ENCODE measurements at places on chromosomes 11 and 22. TPM values are rescaled to one million over a fixed set of nuclear protein-coding genes. Genes with fewer than 3 reads are reported as not detected.

The TYR gene
- not detected for total RNA-seq

The NLRP14 gene
- not detected for total RNA-seq

The PIH1D2 gene
- 0.73 TPM for total RNA-seq

The APOL4 gene
- total RNA-seq: not detected

The ELFN2 gene
- total RNA-seq: 0.63 TPM

The DAGLA gene
- 6.4 TPM for total RNA-seq

The UCP3 gene
- 1.3 TPM for total RNA-seq

The RAG2 gene
- total RNA-seq: not detected

The GPR83 gene
- 1.5 TPM for total RNA-seq

The GLYAT gene
- total RNA-seq: not detected

The SLC22A9 gene
- not detected for total RNA-seq

The TRIM29 gene
- total RNA-seq: 0.43 TPM

The SESN3 gene
- total RNA-seq: 29.8 TPM

The CHST1 gene
- total RNA-seq: 3.8 TPM

Measured in H1 (cell line).